ENCODE measurements at places on chromosomes 13 and 19. TPM values are rescaled to one million over a fixed set of nuclear protein-coding genes. Genes with fewer than 3 reads are reported as not detected.

PDS5B gene
- total RNA-seq: 54.6 TPM

LGALS7B gene
- not detected for total RNA-seq

NCR1 gene
- 4.6 TPM for total RNA-seq

CCDC8 gene
- 15.1 TPM for total RNA-seq

KCNJ14 gene
- 1.0 TPM for total RNA-seq

ACER1 gene
- total RNA-seq: not detected

LIM2 gene
- not detected for total RNA-seq

KRTDAP gene
- total RNA-seq: 1.0 TPM

AKT2 gene
- total RNA-seq: 151 TPM

KLK13 gene
- 4.2 TPM for total RNA-seq

RNF225 gene
- 1.2 TPM for total RNA-seq

CEACAM6 gene
- not detected for total RNA-seq

YIF1B gene
- total RNA-seq: 89.6 TPM

GRCh38 chr13:110103534-110103933, 203.4 kb downstream of the COL4A1 start:
- DNase-seq: no peak

- DNase-seq: no peak
Measured at GRCh38 chr13:98974053-98974452, 3.8 kb downstream of the DOCK9 start.

- DNase-seq: no peak
Measured at GRCh38 chr13:48731001-48731658, 77.4 kb downstream of the CYSLTR2 start.

DNA sequence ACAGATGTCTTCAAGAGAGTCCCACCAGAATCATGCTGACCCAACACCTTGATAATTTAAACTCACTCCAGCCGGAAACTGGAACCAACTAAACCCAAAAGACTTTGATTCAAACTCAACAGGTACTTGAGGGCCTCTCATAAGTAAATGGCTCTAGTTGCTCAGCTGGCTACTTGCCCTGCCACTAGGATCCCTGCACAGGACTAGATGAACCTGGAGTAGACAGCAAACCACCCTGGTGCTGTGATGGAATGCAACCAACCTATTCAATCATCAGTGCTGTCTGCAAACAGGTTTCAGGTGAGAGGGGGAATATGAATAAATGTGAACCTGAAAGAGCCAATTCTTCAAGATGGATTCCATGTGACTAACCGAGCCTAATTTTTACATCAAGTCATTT, 216.3 kb downstream of the KATNAL1 start:
- DNase-seq: no peak

GRCh38 chr13:109684824-109685202, 101.6 kb downstream of the IRS2 start:
- no peak for DNase-seq

- no peak for DNase-seq
Measured at GRCh38 chr13:99316657-99317256, 9.6 kb upstream of the GPR183 start.

- no peak for DNase-seq
Measured at GRCh38 chr13:84413016-84413415, 530.7 kb upstream of the SLITRK1 start.

DNA sequence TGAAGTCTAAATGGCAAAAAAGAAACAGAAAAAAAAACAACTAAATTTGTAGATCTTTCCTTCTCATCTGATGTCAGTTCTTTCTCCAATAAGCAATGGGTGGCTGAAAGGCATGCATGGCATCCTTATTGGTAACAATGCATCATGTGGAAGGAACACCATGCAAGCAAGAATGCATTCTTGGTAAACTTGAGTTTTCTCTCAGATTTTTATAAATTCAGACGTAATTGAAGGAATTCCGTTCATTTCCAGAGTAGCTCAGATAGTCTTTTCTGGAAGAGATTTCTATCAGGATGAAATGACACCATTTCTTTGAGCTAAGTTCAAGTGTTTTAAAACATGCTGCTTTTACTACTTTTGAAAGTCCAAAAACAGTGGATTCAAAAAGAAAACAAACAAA, 373.0 kb downstream of the COG6 start:
- DNase-seq: no peak

- DNase-seq: no peak
Measured at GRCh38 chr13:113742000-113742441, 17.0 kb upstream of the TMEM255B start.

GRCh38 chr13:30721936-30722335, 13.4 kb upstream of the ALOX5AP start:
- DNase-seq: no peak

DNA sequence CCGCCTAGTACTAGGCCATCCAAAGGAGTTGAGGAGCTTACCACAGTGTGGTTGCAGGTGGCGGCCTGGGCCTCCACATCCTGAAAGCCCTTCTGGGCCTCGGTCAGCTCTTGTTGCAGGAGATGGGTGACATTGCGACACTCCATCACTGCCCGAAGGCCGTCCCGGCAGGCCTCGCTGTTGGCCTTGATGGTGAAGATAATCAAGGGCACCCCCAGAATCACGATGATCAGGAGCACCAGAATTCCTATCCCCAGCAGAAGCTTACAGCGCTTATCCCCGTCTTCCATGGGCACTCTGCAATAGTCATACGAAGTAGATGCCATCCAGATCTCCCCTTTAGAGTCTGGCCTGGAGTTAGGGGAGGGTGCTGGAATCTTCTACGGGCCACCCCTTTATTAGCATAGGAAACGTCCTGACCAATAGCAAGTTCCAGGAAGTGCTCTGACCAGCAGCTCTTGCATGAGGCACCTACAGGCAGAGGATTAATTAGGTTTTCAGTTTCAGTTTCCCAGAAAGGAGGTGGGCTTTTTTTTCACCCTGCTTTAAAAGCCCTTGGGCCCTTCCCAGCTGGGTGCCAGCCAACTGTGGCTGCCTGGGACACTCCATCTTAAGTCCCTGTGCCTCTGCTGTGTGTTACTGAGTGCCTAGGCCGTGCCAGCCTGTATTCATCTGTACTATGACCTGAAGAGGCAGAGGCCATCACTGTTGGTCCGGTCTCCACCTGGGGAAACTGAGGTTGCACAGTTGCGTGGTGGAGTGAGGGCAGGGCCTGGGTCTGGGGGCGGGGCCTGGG, at the start of gene BST2:
BST2 (minus strand) TSS at position 381 of the 796 bp plus-strand sequence; CDS start at position 326, 55 bp downstream.
- no peak for DNase-seq

DNA sequence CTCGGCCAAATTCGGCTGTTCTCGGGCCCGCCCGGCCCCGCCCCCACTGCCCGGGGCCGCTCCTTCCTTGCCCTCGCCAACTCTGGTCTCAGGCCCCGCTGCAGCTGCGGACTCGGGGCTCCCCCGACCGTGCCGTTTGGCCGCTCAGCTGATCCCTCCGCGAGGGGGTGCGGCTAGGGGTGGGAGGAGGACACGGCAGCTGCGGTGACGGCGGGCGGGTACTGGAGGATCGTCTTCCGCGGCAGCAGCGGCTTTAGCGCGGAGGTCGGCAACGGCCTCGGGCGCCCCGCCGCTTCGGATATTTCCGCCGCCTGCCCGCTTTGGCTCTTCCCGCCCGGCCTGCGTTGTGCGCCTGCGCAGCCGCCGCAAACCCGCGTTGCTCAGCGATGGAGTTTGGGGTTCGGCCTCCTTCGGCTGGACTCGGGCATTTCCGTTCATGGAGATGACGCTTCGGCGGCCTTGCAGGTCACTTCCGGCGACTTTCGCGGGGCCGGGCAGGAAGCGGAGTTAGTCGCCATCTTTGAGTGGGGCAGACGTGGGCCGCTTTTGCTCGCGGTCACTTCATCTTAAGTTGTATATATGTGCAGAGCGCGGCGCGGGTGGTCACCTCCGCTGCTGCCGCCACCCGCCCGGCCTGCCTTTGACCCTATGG, 338 bp upstream of the UBE2M start:
- DNase-seq: peak; percentile 100

DNA sequence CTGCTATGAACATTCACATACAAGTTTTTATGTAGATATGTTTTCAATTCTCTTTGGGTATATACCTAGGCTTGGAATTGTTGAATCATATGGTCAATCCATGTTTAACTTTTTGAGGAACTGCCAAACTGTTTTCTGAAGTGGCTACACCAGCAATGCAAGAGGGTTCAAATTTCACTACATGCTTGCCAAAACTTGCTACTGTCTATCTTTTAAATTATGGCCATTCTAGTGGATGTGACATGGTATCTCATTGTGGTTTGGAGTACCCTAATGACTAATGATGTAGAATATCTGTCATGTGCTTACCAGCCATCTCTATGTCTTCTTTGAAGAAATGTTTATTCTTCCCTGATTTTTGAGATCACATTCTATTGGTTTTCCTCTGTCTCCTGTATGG, 860.3 kb downstream of the DIAPH3 start:
- no peak for DNase-seq

- no peak for DNase-seq
Measured at GRCh38 chr13:99969919-99970650, 1.5 kb downstream of the ZIC5 start.

DNA sequence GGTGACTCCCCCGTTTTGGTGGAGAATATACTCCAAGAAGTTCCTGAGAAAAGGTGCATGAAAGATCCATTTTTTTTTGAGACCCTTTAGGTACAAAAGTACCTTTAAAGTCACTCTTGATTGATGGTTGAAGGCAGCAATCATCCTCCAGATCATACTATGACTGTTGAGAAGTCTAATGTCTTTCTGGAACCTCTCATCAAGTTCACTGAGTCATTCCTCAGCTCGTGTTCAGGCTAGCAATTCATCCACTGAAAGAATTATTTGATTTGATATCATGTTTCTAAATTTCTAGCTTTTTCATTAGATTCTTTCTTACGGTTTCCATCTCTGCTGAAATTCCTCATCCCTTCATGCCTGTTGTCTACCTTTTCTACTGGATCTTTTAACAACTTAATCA, 65.1 kb upstream of the GJB6 start:
- DNase-seq: no peak

DNA sequence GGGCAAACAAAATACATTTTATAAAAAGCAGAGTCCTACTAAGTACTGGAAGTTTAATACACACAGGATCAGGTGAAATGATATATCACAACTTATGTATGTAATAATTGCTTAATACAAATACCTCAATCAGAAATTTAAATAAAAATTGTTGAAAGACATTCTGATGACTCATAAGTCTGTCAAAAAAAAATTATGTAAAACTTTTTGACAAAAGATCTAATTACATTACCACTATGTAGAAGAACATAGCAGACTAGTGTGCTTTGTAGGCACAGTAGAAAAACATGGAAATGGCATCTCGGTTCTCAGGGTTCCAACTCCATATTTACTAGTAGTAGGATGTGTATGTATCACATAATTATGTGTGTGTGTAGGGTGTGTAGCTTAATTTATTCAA, 156.2 kb downstream of the DNAJC3 start:
- no peak for DNase-seq

- DNase-seq: no peak
Measured at GRCh38 chr13:30943881-30944280, 11.4 kb downstream of the TEX26 start.

DNA sequence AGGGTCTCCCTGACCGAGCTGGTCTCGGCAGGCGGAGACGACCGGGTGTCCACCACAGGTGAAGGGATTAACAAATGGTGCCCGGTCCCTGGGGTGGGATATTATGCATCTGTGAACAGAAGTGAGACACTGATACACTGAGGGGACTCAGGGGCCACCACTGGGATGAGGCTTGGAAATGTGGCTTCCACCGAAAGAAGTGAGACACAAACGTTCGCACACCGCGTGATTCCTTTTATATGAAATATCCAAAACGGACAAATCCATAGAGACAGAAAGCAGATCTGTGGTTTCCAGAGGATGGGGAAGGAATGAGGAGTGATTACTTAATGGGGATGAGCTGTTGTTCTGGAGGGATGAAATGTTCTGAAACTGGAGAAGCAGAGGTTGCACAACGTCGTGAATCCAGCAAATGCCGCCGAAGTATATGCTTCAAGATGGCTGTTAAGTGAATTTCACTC, 47.5 kb downstream of the C13orf46 start:
- no peak for DNase-seq

DNA sequence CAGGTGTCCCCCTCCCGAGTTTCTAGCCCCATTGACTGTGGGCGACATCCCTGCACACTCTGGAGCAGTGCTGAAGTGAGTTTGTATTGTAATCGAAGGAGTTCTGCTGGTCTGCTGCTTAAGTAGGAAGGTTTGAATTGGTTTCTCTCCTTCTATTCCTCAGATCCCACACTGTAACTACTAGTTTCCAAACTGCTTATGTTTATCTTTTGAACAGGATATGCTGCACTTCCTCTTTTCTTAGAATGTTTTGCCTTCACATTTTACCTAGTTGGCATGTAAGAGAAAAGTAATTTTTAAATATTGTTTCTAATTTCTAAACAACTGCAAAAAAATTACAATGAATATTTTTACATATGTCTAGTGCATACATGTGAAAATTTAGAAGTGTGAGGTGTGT, 511.8 kb downstream of the KLF12 start:
- DNase-seq: no peak

DNA sequence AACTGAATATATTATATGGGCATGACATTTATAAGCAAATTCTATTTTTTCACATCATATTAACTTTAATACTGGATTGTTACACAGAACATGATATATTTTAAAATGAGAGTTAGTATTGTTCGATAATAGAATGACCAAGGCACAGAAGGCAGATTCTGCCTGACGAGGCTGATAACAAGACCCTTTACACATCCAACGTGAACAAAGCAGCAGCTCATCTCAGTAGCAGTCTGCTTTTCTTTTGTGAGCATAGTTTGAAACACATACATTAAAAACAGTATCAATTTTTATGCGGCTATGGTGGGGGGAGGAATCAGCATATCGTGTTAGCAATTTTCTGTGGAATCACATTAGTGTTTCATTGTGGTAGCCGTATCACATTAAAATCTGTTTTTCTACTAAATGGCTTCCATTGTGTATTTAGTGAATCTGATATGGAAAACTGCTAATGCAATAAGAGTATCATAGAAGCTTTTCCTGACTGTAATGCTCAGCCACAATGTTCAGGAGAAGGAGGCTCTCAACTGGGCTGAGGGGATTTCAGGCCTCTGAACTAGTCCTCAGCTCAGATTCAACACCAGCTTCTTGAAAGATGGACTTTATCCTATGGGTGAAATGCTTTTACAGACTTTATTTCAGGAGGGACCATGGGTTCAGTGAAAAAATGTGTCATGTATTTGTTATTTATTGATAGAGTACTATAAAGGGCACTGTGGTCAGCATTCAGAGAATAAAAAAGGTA, 4.0 kb downstream of the SMAD9 start:
- DNase-seq: no peak

DNA sequence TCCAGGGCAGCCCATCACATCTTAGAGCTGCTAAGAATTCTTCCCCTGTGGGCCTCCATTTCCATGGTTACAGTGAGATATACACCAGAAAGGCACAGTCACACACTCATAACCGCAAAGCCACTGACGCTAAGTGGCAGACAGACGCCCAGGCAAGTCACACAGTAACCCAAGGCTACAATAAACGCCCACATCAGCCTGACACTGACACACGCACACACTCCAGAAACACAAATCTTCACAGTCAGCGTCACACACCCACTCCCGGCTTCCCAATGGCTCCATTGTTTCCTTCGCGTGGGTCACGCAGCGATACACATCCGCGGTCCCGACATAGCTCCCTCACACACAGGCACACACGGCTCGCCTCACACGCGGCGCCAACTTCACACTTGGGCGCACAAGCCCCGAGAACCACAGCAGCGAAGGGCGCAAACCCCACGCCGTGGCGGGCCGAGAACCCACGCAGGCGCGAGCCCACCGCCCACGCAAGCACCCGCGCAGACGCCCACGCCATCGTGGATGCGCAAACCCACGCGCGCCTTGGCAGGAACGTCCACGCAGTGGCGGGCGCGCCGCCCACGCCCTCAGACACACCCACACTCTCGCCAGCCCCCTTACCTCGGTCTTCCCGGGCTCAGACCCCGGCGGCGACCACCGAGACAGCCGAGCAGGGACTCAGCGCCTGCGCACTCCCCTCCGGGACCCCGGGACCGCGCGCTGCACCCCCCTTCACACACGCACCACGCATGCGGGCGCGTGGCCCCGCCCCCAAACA, at the start of gene ZNF667:
ZNF667 (minus strand) TSS at position 695 of the 778 bp plus-strand sequence. CDS start 14,975 bp downstream, outside the sequence.
- no peak for DNase-seq

Data from H1 (cell line).